Heart left ventricle (tissue), 16 donors: ENCODE measurements at places on chromosomes 6 and 20. TPM values are rescaled to one million over a fixed set of nuclear protein-coding genes. Genes with fewer than 3 reads are reported as not detected.

ASF1A gene
- total RNA-seq: 23.4 TPM

ATRN gene
- total RNA-seq: 37.3 TPM

DLK2 gene
- total RNA-seq: 1.9 TPM

EYA4 gene
- total RNA-seq: 21.7 TPM

RBBP9 gene
- total RNA-seq: 5.8 TPM

HNF4A gene
- not detected for total RNA-seq

LTB gene
- total RNA-seq: not detected

ANKEF1 gene
- total RNA-seq: 1.6 TPM

CRIP3 gene
- 33.1 TPM for total RNA-seq

CALHM5 gene
- total RNA-seq: 3.0 TPM

PEX3 gene
- total RNA-seq: 16.3 TPM

CLVS2 gene
- 0.40 TPM for total RNA-seq

ID4 gene
- total RNA-seq: 2.9 TPM

FERMT1 gene
- total RNA-seq: 1.3 TPM

SGK2 gene
- total RNA-seq: 4.5 TPM

DEFB132 gene
- 0.59 TPM for total RNA-seq
